ENCODE measurements at places on chromosomes 5 and 9.

DNA sequence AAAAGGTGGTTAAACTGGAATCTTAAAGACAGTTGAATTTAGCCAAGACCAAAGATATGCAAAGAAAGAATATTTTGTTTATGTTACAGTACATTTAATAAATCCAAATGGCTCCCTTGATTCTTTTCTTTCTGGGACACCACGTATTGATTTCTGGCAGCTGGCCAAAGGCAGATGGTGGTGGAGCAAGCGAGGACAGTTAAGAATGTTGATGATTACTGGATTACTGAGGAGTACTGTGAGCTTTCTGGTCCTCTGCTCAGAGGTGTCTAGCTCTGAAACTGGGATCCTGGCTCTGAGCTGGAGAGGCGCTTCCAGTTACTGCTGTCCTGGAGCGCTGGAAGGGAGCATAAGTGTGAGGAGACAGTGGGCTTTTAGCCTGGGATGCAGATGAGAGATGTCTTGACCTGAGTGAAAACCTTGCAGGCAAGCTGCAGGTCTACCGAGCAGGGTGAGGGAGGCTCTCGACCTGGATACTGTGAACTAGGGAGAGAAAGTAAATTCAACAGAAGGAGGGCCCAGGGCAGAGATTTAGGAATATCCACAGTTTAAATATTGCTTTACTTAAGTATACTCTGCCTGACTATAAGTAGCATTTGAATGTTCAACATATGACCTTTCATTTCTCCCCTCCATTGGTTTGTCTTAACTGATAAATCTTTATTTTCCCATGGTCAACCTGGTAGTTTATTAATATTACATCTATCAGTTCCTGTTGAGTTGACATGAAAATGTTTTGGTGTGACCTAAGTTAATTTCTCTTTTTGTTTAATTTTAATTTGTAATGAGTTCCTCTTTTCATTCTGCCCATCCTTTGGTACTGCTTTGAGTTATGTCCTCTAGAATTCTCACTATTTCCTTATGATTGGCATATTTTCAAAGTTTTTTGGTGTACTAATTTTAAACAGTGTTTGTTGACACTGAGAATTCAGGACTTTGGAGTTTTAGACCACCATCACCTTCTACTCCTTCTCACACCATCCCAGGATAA lies 3.7 kb downstream of the SYK start:
- no peak for DNase-seq

GRCh38 chr9:26311463-26311995 lies 581.1 kb downstream of the CAAP1 start:
- DNase-seq = no peak

GRCh38 chr5:93607367-93608258 lies 24.6 kb downstream of the NR2F1 start:
- no peak for DNase-seq

- no peak for DNase-seq
Observed at GRCh38 chr5:54171645-54172384, 138.6 kb downstream of the ARL15 start.

DNA sequence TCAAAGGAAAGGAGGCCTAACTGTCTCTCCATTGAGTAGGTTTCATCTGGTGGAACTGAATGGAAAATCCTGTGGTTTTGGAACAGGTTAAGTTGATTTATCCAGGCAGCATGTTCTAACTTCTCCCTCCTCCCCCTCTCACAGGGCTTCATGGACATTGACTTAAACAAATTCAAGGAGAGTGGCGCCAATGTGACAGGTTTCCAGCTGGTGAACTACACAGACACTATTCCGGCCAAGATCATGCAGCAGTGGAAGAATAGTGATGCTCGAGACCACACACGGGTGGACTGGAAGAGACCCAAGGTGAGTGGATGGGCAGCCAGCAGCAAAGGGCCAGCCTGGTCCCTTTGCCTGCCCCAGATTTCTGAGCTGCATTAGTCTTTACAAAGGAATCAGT lies 183.9 kb downstream of the GRIA1 start:
- no peak for DNase-seq

- no peak for DNase-seq
Observed at GRCh38 chr9:96524045-96524444, 74.1 kb downstream of the HABP4 start.

DNA sequence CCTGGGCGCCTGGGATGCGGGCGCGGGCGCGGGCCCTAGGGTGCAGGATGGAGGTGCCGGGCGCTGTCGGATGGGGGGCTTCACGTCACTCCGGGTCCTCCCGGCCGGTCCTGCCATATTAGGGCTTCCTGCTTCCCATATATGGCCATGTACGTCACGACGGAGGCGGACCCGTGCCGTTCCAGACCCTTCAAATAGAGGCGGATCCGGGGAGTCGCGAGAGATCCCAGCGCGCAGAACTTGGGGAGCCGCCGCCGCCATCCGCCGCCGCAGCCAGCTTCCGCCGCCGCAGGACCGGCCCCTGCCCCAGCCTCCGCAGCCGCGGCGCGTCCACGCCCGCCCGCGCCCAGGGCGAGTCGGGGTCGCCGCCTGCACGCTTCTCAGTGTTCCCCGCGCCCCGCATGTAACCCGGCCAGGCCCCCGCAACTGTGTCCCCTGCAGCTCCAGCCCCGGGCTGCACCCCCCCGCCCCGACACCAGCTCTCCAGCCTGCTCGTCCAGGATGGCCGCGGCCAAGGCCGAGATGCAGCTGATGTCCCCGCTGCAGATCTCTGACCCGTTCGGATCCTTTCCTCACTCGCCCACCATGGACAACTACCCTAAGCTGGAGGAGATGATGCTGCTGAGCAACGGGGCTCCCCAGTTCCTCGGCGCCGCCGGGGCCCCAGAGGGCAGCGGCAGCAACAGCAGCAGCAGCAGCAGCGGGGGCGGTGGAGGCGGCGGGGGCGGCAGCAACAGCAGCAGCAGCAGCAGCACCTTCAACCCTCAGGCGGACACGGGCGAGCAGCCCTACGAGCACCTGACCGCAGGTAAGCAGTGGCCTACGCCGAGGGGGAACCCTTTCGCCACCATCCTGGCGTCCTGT lies at the start of gene EGR1:
TSS of gene EGR1 (plus strand) at position 219 of the 864 bp plus-strand sequence. CDS start at position 502, 283 bp downstream.
- peak; percentile 91 for DNase-seq

DNA sequence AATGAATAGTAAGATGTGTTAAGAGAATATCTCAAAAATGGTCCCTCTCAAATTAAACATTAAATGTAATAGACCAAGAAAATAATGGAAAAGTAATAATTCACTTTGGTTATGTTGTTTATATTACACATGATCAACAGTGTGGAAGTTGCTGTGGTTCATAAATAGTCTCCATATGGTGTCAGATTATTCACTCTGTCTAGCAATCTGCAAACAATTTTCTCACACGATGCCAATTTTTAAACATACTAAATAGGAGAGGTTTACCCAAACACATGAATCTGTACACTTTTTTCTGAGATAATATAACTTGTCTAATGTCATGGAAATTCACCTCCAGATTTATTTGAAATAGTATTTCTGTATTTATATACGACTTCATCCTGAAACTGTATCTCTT lies 217.4 kb upstream of the FBXL7 start:
- no peak for DNase-seq

- no peak for DNase-seq
Observed at GRCh38 chr5:170425731-170426130, 36.6 kb upstream of the KCNMB1 start.

DNA sequence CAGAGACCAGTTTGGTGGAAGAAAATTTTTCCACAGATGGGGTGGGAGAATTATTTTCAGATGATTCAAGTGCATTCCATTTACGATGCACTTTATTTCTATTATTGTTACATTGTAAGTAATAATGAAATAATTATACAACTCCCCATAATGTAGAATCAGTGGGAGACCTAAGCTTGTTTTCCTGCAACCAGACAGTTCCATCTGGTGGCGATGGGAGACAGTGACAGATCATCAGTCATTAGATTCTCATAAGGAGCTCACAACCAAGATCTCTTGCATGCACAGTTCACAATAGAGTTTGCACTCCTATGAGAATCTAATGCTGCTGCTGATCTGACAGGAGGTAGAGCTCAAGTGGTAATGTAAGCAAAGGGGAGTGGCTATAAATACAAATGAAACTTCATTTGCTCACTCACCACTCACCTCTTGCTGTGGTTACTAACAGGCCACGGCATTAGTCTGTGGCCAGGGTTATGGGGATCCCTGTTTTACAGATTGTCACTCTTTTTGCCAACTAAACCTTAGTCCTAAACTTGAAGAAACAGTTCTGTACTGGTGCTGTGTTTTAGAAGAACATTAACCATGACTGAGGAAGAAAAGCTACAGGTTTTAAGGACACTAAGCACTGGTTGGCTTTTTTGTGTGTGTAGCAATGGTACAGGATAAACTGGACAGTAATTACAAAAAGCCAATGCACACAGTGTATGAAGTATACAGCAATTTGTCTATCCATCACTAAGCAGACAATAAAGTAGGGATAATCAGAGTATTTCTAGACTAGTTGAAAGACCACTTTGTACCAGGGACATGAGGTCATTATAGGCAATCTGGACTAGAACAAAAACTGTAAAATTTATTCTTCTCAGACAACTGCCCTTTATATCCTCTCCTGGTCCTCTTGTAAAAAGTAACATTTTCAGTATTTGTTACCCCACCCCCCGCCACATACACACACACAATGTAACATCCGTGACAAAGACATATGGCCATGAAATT lies 9.9 kb downstream of the TMEM232 start:
- DNase-seq = no peak

DNA sequence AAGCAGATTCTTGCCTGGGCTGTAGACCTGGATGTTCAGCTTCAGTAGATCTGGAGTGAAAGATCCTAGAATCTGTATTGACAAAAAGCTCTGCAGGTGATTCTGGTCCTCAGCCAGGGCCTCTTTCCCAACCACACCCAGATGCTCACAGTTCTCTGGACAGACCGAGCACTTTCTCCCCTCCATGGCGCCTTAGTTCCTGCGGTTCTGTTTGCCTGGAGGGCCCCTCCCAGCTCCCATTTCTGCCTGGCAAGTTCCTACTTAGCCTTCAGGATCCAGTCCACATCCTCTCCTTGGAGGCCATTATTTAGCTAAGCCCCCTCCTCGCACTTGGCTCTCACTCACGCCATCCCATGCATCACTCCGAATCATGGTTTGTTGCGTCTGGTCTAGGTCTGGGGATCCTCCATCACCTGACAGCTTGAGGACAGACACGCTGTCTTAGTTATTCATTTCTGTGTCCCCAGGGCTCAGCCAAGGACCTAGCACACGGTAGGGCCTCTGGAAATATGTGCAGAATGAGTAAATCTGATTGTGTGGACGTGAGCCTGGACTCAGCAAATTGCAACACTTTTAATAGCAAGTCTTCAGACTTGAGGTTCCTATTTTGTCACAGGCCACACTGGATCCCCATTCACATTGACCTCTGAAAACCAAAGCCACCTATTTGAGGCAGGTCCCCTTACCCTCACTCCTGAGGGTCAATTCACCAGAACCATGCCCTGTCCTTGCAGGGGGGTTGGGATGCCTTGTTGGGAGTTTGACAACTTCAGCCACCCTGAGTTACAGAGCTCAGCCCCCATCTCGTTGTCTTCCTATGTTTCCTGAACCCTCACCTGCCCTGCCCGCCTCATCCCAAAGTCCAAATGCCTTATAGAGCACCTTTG lies 50.7 kb downstream of the COL15A1 start:
- no peak for DNase-seq

GRCh38 chr5:1014781-1015221 lies 6.2 kb downstream of the NKD2 start:
- no peak for DNase-seq

- DNase-seq = no peak
Observed at GRCh38 chr5:22053195-22053594, 799.9 kb downstream of the CDH12 start.

GRCh38 chr5:151578326-151579025 lies 12.7 kb downstream of the FAT2 start:
- no peak for DNase-seq

DNA sequence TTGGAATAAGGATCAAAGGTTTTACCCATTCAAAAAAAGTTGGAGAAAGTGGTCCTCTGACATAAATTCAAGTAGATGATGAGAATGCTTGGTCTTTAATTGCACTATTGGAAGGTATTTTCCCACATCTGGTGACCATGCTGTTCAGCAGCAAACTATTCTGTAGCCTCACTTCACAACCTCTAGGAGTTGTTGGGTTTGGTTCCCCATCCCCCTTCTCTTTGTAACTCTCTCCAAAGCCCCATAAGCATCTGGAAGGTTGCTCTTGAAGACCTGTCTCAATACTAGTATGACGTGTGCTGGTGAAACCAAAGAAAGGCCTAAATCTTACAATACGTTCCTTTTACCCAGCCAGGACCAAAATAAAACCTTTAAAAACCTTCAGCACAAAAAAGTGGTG lies 8.5 kb downstream of the RGMB start:
- DNase-seq = no peak

DNA sequence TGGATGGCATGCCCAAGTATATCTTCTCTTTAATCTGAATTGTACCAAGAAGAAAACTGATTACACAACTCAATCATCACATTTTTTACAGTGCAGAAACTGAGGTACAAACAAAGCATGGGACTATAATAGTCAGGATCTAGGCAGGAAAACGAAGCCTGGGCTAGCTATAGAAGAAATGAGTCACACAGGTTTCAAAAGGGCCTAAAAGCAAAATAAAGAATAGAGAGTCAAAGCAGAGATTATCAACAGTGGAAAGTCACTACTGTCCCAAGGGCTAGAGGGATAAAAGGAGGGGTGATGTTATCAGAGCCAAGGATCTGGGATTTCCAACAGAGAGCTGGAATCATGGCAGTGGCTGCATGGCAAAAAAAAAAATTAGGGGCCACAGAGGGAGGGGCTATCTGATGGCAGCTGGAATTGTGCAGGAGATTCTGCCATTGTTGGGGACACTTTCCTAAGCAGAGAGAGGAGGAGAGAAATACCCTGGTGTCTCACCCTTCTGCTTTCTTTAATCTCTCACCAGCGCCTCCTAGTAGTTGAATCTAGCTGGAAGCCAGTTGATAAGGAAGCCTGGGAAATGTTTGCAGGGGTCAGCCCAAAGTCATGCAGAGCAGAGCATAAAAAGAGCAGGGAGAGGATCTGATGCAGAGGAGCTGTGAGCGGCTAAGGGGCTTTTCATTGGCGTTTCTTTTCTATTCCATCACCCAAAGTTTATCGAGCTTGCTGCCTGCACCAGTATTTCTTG lies 343.2 kb downstream of the ACTL7B start:
- no peak for DNase-seq

All from stimulated activated CD8-positive, alpha-beta memory T cell treated with anti-CD3 and anti-CD28 coated beads, Interleukin-15, amount 100 ng/mL, for 4 hours (primary cell).